Hepatic stellate cell (primary cell): ENCODE measurements at places on chromosomes 3 and 15.

DNA sequence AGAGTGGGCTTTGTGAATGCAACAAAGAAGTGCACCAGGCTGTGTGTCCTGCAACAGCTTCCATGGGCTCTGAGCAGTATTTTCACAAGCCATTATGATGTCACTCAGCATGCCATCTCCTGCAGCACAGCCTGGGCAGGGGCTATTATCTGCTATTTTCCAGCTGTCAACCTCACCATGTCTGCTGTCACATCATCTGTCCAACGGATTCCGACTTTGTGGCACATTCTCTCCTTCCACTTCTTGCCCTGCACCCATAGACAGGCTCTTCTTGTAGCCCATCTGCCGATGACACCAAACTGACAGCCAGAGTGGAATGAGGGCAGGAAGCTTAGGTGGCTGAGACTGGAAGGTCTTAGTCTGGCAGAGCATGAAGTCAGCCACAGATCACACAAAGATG, 691.9 kb downstream of the NTRK3 start:
- no peak for DNase-seq

- DNase-seq: peak; percentile 94
Measured at GRCh38 chr15:62896969-62897486, 145.5 kb upstream of the TPM1 start.

DNA sequence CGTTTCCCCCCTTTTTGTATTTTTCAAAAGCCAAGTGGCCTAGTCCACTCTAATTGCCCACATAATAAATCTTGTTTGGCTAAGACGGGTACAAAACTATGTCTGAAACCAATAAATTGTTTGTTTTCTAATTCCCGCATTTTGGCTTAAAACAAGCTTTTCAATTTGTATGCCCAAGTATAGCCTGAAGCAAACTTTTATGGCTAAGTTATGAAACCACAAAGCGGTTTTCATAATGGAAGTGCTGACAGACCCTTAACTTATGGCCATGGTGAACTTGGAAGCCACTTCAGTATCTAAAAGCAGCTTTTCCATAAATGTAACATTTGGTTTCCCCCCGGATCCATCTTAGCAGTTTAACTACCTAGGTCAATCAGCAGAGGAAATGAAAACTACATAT, 29.9 kb upstream of the POLR2M start:
- no peak for DNase-seq

GRCh38 chr3:78868570-78868969, 899.2 kb downstream of the ROBO1 start:
- DNase-seq: no peak

DNA sequence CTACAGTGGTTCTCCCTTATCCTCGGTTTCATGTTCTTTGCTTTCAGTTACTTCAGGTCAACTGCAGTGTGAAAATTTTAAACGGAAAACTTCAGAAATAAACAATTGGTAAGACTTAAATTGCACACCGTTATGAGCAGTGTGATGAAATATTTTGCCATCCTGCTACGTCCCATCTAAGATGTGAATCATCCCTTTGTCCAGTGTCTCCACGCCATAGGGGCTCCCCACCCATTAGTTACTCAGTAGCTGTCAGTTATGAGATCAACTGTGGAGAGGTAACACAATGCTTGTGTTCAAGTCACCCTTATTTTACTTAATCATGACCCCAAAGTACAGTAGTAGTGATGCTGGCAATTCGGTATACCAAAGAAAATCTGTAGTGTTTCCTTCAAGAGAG, 47.4 kb downstream of the TJP1 start:
- DNase-seq: no peak

DNA sequence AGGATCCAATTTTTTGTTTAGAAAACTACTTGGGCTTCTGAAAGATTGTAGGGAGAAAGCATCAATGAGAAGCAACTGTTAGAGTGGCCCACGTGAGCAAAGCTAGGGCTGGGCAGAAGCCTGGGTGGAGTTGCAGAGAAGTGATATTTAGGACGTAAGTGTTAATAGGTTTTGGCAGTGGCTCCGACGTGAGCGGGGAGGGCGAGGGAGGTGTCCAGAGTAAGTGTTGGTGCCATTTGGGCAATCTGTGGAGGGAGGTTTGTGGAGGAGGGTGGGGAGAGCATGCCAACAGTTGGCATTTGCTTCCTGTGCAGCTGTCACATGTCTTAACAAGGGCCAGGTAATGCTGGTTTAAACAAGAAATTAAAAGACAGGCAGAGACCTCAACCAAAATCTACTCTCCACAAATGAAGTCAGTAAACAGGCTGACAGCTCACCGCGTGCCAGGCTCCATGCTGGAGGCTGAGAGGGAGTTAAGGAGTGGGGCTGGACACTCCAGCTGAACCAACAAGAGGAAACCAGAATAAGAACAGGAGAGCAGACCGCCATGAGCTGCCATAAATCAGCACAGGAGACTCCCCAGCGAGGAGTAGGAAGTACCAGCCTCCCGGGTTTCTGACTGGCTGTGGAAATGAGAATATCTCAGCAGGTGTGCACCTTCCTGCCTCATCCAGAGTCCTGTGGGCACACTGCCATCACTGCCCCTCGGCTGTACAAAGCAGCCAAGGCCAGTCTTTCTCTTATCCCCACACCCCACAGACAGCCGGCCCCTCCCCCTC, 232.6 kb downstream of the ABHD5 start:
- DNase-seq: no peak

DNA sequence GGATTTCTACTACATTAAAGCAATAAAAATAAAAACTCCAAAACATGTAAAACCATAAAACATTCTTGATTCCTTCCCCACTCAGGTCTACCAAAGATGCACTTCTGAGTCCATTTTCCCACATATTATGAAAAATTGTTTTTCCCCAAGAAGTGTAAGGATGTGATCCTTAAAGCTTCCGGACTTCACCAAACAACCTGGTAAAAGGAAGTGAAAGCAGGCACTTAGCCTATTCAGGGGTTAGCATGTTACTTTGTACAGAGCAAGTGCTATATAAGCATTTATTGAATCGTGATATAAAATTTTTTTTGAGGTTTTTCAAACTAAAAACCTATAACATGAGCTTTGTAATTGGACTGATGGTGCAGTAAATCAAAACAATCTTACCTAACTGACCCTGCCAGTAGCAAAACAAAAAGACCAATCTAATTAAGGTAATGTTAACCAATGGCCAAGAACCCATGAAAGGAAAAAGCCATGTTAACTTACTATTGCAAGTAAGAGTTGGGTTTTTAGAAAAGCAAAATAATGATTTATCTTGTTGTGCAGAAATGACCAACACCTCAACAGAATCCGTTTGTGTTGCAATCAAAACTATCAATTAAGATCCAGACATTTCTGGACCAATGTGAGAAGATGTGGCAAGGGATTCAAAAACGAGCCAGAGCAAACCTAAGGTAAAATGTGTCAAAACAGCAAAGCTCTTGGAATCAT, 1.8 kb downstream of the SETD2 start:
- DNase-seq: no peak
